RKO (cell line): ENCODE measurements at places on chromosomes 4 and X.

DNA sequence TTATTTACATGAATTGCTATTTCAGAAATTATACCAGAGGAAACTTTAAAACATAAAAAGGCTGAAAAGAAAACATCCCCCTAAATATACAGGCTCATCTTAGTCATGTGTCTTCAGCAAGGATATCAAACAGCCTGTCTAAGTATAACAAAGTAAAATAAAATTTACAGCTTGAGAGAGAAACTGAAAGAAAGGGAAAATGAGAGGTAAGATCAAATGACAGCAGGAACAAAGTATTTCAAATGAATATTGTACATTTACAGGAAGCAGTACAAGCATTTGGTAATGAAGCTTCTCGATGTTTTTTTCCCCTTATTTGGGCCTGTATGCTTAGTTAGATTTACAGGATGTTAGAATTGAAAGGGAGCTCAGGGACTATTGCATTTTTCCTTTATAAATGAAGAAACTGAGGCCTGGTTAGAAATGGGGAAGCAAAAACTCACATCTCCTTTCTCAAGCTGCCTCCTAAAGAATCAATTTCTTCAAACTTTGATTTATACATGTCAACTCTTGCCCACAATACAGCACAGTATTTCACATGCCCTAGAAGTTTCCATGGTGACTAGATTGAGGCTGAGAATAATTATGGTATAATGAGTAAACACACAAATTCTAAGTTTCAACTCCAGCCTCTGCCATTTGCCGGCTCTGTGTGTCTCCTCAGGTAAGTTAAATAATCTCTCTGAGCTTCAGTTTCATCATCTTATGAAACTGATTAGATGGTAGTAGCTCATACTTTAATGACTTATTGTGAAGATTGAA, 29.3 kb downstream of the DAPP1 start:
- DNase-seq, result no peak

DNA sequence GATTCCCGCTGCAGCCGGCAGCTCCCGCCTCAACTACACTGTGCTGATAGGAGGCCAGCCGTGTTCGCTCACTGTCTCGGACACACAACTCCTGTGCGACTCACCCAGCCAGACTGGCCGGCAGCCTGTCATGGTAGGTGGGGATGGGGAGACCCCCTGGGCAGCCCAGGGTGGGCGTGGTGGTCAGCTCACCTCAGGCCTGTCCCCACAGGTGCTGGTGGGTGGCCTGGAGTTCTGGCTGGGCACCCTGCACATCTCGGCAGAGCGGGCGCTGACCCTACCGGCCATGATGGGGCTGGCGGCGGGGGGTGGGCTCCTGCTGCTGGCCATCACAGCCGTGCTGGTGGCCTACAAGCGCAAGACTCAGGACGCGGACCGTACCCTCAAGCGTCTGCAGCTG, 9.5 kb downstream of the PLXNA3 start:
- no peak for DNase-seq

DNA sequence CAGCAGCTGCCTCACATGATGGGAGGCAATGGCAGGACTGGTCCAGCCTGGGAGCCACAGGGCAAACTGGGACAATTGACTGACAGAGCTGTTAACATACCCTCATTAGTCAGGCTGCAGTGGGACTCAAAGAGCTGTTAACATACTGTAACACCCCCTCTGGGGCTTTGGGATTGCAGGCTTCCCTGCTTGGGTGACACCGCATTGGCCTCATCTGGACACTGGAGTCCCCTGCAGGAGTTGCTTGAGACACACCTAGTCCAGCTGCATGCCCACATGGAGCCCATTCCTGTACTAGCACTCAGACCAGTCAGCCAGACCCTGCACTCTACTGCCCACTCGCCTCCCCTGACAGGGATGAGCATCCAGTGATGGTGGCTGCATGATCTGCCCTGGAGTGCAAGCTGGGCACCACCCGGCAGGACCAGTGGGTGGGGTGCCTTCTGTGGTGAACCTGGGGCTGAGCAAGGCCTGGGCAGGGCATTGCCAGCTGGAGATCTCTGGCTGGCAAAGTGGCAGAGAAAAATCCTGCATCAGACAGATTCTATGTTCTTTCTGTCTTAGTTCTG, 138.8 kb downstream of the DTHD1 start:
- DNase-seq, result no peak

DNA sequence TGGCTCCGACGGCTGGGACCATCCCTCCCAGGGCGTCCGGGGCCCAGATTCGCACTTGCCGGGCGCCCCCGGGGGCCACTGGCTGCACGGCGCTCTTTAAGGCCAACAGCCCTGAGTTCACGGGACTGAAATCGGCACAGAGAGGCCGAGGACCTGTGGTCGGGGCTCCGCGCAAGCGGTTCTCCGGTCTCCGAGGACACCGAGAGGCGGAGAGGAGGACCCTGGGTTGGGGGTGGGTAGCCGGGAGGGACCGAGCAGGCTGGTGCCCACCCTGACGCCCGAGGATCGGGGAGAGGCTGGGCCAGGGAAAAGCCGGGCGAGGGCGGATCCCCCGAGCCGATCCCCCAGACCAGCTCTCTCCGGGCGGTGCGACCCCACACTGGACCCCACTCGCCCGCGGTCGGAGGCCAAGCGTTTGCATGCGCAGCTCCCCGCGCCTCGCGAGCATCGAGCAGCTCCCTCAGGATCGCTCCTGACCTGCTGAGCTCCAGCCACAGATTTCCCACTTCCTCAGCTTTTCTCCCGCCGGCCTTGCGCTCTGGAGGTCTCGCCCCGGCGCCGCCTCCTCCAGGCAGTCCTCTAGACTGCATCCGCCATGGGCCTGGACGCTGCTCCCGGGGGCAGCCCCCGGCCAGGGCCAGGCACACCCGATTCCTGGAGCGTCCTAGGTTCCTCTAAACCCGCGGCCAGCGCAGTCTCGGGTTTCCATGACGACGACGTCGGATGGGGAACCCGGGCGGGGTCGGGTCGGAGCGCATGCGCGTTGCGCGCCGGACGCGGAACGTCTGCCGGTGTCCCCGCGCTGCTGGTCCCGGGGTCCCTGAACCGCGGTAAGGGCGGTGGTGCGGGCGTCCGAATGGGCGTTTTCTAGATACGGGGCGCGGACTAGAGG, 17.6 kb upstream of the NAT8L start:
- DNase-seq, result peak; percentile 83
